ENCODE measurements at places on chromosomes 6 and 20.

GRCh38 chr20:47540443-47541354 lies 39.0 kb downstream of the NCOA3 start:
- no peak for DNase-seq

DNA sequence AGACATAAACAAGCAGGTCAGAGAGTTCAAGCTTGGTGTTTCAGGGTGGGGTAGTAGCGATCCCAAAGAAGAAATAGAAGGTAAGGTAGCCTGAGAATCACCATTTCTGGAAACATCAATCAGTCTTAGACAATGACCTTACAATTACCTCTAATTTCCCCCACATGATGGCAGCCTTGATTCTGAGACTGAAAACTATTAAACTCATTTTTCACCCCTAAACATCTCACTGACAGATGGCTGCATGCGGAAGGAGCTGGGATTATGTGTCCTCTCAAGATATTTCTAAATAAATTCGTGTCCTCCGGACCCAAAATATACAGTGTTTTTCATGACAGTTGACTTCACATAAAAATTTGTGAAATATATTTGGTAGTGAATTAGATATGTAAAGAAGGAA lies 61.0 kb downstream of the KIF6 start:
- DNase-seq: no peak

GRCh38 chr6:42783177-42783875 lies 1.5 kb downstream of the BICRAL start:
- DNase-seq: peak; percentile 43

- no peak for DNase-seq
Measured at GRCh38 chr20:42706759-42707158, 482.9 kb downstream of the PTPRT start.

DNA sequence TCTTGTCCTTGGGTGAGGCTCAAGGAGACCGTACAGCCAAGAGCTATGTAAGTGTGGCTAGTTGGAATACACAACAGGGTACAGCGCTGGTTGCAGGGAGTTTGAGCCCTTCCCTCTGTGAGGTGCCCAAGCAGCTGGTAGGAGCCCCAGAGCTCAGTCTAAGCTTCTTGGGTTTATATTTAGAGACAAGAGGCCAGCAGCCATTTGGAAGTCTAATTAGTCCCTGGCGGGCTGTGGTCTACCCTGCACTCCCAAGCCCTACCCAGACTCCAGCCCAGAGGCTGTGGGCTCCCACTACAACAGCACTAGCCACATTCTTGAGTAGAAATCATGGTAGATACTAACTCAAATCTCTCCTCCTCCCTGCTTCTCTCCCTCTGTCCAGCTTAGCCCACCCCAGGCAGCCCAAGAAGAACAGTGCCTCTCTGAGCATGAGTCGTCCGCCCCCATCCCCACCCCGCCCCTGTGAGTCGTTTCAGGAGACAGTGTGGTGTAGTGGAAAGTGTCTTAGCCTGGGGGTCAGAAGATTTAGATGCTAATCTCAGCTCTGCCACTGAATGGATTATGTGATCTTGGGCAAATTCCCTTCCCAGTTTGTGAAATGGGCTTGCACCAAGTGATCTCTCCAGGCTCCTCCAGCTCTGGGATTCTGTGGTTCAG lies 37.8 kb downstream of the EIF2S2 start:
- DNase-seq: no peak

GRCh38 chr6:7159790-7160525 lies 52.2 kb downstream of the RREB1 start:
- no peak for DNase-seq

GRCh38 chr6:6635291-6635690 lies 46.8 kb downstream of the LY86 start:
- DNase-seq: no peak

- DNase-seq: peak; percentile 41
Measured at GRCh38 chr20:57514273-57514751, 10.6 kb downstream of the CTCFL start.

GRCh38 chr20:2353231-2353630 lies 27.5 kb upstream of the TGM6 start:
- no peak for DNase-seq

DNA sequence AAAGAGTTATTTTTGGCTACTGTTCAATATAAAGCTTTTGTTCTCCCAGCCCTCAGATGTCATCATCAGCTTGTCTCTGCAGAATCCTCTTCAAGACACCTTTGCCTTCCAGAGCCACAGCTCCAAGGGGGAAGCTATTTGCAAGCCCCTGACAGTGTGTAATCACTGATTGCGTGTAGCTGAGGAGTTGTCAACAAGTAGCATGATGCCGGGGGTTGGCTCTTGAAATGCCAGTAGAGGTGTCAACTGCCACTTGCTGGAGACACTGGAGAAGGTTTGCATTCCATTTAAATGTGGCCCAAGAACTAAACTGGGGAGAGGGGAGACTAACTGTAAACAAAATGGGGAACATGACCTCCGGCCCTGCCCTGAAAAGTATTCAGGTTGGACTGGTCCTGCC lies 44.3 kb upstream of the PDYN start:
- DNase-seq: no peak

- no peak for DNase-seq
Measured at GRCh38 chr6:10276106-10276505, 138.8 kb downstream of the TFAP2A start.

GRCh38 chr20:63079971-63080370 lies 73.2 kb upstream of the BHLHE23 start:
- no peak for DNase-seq

GRCh38 chr6:39493174-39493573 lies 170.7 kb upstream of the KCNK16 start:
- DNase-seq: no peak

DNA sequence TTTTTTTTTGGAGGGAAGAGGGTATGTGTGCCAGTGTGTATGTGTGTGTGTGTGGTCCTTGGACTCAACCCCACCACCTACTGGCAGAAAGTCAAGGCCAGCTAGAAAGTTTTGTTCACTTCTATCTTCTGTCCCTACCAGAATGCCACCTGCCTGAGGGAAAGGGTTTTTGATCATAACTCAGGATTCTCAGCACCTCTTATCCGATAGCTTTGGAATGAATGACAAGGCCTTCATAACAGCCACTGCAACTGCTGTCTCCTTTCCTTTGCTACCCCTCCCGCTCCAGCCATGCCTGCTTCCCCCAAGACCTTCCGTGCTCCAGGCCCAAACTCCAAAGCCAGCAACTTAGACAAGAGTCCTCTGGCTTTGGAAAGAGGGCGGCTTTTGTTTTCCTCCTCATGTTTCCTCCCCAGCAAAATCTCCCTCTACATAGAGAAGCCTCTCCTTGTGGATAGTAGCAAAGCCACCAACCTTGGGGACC lies 18.7 kb downstream of the BTN3A1 start:
- no peak for DNase-seq

DNA sequence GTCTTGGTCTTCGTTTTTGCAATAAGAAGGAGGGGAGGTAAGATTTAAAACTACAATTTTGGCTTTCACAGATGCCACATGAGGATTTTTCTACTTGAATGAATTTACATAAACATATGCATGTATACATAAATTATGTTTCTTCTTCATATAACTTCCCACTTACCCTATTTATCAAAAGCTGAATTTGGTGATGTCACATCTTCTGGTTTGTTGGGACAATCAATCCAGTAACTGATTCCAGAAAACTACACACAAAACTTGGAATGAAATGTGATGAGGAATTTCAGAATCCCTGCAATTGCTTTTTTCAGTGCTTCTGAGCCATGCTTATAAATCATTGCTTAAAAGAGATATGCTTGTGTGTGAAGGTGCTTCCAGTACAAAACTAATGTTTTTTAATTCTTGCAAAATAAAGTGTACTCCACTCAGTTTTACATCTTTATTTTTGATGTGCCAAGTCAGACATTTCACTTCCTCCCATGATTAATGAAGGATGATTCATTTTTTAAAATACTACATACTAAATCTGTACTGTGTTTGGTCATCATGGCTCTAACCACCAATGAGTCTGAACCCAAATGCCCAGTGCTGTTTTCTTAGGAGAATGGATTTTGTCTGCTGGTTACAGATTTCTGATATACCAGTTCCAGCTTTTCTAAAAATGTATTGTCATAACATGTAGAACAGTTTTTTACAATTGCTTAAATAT lies 32.1 kb upstream of the RIN2 start:
- no peak for DNase-seq

- DNase-seq: no peak
Measured at GRCh38 chr6:26264547-26264946, 100.5 kb upstream of the BTN3A2 start.

- DNase-seq: no peak
Measured at GRCh38 chr6:56043761-56044160, 168.4 kb upstream of the BMP5 start.

DNA sequence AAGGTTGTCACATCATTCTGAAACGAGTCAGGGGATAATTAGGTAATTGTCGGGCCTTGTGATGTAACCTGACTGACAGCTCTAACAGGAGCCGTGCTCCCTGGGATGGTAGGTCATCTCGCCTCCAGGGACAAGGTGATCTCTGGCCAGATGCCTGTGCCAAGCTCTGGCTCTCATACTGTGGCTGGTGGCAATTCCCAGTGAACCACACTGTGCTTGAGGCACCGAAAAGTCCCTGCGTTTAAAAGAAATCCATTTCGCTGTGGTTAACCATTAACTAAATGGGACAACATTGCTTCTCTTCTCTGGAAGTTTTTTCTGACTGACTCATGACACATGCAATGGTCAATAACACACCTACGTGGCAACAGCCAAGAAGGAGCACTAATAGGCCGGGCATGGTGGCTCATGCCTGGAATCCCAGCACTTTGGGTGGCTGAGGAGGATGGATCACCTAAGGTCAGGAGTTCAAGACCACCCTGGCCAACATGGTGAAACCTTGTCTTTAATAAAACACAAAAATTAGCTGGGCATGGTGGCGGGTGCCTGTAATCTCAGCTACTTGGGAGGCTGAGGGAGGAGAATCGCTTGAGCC lies 669.2 kb downstream of the PRKN start:
- no peak for DNase-seq

DNA sequence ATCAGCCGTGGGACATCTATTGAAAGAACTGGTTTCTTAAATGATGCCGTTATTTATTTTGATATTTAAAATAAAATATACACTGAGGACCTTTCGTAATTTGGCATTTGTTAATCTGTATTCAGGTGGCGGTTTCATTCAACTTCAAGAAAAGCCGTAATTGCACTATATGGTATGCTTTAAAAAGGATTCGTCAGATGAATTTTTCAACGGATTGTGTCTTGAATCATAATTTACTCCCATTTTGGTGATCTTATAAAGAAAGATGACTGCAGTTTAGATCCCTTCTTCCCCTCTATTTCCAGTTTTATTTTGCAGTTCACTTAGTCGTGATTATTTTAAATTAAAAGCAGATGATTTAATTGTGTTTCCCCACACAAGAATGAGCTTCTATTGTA lies 761 bp downstream of the KLHL32 start:
- DNase-seq: no peak

DNA sequence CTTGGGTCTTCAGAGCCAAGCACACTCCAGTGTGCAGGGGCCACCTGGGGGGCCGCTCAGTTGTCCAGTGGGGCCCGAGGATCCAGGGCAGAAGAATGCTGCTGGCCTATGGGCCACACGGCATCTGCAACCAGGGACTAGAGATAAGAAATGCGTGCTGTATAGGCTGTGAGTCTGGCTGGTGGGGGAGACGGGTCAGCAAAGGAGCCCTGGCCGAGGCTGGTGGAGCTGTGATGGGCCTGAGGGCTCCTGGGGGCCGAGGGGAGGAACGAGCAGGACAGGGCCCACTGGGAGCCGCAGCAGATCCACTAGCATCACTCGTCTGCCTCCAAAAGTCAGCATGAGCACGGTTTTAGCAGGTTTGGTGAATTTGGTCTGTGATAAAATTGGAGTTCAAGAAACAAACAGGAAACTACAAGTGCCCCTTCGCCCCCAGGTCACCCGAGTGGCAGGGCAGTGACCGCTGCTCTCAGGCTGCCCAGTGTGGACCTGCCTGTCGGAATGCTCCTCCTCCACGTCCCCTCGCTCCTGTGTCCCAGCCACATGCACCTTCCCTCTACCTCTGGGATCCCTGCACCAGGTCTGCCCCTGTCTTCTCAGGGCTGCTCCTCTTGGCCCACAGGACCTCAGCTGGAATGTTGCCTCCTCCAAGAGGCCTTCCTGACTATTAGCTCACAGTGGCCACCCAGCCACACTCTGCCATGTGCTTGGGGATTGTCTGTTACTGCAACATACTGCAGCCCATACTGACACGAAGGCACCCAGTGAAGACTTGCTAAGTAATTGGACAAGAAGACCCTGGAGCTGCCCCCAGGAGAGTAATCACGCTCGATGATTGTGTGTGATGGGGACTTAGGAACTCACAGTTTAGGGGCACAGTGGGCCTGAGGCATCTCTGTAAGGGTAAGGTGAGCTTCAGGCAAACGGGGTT lies 10.9 kb downstream of the ACSS1 start:
- DNase-seq: no peak

GRCh38 chr6:22829070-22829469 lies 259.7 kb downstream of the HDGFL1 start:
- no peak for DNase-seq

DNA sequence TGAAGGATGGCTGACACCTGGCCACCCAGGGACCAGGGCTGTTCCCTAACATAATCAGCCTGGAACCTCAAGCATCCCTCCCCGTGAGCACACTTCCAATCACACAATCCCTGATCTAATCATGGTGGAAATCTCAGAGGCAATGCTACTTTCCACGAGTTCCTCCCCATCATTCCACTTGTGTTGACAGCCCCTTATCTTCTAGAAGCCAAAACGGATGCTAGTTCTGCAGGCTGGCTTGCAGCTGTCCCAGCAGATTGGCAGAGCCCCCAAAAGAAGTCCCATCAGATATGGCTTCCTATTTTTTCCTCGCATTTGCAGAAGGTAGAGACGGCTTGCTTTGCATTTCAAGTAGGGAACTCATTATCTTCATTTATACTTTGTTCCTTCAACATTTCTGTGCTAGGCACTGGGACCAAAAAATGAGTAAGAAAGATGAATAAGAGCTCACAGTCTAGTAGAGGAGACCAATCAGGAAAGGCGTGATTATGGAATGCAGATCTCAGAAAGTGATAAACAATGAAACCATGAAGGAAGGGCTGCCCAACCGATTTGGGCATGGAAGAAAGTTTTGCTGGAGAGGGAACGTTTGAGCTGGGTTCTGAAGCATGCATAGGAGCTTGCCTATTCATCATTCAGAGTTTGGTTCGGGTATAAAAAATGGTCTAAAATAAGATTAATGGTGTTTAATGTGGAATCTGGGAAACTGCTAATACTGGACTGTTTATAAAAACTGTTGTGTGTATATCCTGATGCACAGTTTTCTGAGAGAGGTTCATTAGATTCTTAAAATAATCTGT lies 44.6 kb upstream of the TBC1D7 start:
- DNase-seq: no peak

DNA sequence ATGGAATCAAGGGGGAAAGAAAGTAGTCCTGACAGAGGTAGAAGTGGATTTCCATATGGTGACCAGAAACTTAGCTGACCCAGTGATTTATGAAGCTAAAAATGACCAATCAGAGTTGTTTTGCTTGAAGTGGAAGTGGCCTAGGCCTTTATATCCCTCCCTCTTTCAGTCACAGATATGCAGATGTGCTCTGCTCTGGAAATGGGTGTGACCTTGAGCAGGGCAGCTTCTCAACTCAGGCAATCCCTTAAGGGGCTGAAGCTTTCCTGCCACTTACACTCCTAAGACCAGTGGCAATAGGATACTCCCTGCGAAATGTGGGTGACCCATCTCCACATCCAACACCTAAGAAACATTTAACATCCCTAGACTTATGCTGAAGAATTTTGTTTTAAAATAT lies 256.6 kb downstream of the EYS start:
- no peak for DNase-seq
